ENCODE measurements at places on chromosomes 12 and 14.

DNA sequence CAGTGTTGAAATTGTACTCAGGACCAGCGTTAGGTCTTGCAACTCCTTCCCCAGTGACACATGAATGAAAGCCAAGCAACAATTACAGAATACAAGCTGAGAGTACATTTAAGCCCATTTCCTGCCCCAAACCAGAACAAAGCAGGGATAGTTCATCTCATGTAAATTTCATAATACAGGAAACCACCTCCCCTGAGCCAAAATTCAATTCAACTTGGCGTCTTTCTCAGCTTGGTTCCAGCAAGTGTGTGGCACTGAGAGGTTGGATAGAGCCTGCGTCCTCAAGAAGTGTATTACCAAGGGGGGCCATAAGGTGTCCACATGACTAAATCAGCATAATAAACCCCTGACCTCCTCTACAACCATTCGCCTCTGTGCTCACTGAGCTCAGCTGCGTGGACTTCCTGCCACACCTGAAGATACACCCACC is 278.9 kb upstream of the CRY1 start:
- no peak for DNase-seq

DNA sequence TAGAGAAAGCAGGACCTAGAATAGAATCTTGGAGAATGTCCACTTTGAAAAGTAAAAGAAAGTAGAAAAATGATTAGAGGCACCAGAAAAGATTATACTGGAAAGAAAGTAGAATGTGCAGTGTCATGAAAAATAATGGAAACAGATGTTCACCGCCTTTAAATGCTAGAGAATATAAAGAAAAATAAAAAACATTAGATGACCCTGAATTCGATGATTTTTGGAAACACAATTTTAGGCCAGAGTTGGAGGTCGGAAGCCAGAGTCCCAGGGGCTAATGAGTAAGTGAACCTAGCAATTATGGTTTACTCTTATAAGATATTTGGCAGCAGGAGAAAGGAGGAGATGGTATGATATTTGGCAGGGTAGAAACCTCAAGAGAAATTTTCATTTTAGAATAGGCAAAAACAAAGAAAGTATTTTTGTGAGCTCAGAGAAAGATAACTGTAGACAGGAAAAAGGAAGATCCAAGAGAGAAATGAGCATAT is 37.7 kb downstream of the GYS2 start:
- no peak for DNase-seq

DNA sequence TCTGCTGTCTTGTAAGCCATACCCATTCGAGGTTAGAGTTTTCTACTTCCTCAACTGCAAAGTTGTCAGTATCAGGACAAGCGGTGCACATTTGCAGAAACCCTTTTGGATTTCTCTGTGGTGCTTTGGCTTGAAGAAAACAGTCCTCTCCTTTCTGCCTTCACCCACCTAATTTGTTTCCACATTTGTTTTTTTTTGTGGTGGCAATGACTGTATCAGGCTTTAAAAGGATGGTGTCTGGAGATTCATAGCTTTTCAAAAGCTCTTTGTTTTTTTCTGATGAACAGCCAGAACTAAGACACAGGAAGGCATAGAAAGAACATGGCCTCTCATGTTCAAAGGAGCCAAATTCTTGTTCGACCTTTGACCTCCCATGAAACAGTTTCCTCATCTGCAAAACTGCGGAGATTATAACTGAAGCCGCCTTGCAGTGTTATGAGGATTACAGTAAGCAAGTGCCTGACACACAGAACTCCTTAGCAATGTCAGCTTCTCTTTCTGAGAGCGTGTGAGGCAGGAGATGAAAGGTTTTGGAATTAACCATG is 270.6 kb upstream of the TBX3 start:
- no peak for DNase-seq

- no peak for DNase-seq
These were observed 13.1 kb upstream of the ESPL1 start for GRCh38 chr12:53254816-53255545.

- no peak for DNase-seq
These were observed 51.3 kb upstream of the PPP2R5C start for GRCh38 chr14:101709962-101710931.

GRCh38 chr14:102192840-102193502 is 53.3 kb downstream of the WDR20 start:
- DNase-seq, result no peak

DNA sequence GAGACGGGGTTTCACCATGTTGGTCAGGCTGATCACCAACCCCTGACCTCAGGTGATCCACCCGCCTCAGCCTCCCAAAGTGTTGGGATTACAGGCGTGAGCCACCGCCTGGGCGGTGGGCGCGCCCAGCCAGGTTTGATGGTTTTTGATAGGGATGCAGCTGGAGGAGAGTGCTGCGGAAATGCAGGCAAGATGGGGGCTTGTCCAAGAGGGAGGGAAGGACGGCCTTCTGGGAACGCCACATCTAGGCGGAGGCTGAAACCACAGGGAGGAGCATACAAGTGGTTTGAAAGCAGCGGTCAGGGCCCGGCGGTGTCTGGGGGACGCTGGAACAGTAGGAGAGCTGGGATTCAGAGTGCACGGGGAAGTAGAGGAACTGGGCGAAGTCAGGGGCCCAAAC is 134.6 kb downstream of the VRK1 start:
- no peak for DNase-seq

- no peak for DNase-seq
These were observed at the start of gene ST8SIA1 for GRCh38 chr12:22334410-22335100. Gene ST8SIA1 (minus strand): TSS chr12:22334707. CDS start chr12:22334232, 475 bp downstream.

DNA sequence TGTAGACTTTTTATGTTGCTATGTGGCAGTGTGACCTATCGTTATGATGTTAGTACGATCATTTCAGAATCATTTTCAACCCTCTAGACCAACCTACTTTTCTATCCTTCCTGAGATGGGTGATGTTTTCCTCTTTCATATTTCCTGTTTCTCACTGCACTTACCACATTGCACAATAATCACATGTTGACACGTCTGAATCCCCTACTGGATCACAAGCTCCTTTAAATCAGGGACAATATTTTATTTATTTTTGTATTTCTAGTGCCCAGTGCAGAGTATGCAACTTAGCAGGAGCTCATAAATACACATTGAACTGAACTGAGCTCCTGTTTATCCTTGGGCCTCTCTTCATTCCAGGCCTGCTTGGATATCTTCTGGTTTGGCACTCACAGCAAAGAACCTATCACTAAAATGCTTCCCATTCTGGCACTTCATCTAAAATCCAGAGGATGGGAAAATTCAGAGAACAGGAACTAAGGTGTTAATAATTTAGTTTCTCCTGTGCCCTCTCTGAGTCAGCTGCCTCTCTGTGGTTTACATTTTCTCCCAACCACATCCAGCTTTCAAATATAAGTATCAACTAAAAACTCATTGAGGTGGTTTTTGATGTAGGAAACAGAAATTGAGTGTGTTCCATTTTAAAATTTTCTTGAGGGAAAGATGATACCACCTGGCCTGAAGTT is 69.4 kb upstream of the DYRK2 start:
- DNase-seq, result no peak

DNA sequence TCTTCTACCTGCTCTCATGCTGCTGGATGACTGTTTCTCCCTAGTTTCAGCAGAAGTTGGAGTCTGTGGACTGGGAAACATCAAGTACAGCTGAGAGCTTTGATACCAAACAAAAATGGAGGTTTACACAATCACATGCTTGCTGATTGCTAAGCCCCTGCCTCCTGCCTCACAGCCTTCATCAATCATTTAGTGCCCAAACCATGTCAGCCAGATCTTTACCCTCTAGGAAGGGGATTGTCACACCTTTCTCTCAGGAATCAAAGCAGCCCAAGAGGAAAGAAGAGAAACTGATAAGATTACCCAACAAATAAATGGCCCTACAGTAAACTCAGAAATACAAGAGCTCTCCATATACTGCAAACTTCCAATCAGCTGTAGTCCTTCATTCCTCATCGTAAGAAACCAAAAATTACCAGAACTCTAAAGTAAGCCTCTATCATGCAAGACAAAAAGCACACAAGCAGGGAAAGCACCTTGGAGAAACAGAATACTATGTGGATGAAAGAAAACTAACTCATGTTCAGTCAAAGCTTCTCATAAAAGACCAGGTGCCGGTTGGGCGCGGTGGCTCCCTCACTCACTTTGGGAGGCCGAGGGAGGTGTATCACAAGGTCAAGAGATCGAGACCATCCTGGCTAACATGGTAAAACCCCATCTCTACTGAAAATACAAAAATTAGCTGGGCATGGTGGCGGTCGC is 63.6 kb upstream of the RESF1 start:
- DNase-seq, result no peak

DNA sequence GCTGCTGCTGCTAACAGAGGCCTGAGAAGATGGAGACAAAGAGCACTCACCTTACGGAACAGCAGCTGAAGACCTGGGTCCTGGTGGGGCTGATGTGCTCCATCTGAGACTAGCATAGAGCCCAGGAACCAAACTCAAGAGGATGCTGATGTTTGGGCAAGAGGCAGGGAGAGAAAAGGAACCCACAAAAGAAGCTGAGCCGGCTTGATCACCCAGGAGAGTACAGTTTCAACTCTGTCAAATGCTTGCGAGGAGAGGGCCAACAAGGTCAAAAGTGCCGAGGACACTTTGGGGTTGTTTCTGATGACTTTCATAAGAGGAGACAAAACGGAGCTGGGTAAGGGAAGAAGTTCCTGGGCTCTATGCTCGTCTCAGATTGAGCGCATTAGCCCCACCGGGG is 17.3 kb upstream of the NT5DC3 start:
- DNase-seq, result no peak

GRCh38 chr14:67569011-67569650 is 30.9 kb downstream of the PIGH start:
- no peak for DNase-seq

DNA sequence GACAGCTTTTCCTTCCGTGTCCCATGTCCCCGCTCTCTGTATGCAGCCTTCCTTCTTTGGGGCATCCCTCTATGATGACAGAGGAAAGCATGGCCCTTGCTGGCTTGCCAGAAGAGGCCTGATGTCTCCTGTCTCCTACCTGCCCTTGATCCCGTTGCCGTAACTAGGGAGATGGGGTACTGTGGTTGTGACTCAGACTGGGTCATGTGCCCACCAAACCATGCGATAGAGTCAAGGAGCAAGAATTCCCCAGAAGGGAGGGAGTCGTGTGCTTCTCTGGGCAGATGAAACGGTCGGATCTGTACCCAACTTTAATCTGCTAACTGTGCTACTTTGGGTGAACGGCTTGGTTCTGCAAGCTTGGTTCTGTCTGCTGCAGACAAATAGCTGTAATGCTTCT is 99.1 kb upstream of the DYNC1H1 start:
- no peak for DNase-seq

GRCh38 chr14:37051153-37051552 is 121.3 kb downstream of the SLC25A21 start:
- DNase-seq, result no peak

DNA sequence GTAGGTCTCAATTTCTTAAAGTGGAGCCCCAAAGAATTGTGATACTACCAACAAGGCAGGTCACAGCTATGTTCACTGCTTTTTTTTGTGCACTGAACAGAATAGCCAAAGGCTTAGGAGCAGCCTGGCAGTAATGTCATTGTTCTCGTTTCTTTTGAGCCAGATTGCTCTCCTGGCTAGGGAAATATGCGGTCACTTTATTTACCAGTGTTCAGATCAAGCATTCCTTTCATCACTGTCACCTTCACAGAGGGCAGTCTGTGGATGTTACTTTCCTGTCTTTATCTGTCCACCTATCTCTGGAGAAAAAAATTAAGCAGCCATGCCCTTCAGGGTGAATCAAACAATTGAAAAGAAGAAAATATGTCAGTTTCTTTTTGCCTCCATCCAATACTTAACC is 159.6 kb downstream of the BTG1 start:
- no peak for DNase-seq

DNA sequence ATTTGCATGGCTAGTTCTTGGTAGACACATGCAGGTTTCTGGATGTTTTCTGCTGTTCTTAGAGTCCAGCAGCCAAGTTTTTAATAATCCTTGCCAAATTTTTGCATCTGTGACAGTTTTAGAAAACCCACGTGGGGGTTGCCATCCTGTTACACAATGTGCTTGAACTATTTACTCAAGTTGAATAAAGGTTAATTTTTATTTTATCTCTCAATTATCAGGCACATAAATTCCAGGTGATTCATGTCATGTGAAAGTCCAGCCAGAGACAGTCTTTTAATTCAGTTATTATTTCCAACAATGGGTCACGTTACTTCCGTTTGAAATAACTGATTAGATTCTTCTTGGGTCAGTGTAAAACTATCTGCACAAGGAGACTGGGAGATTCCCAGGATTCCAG is 15.7 kb downstream of the MYRFL start:
- no peak for DNase-seq

GRCh38 chr14:106067935-106068334 is 541.6 kb downstream of the TMEM121 start:
- no peak for DNase-seq

DNA sequence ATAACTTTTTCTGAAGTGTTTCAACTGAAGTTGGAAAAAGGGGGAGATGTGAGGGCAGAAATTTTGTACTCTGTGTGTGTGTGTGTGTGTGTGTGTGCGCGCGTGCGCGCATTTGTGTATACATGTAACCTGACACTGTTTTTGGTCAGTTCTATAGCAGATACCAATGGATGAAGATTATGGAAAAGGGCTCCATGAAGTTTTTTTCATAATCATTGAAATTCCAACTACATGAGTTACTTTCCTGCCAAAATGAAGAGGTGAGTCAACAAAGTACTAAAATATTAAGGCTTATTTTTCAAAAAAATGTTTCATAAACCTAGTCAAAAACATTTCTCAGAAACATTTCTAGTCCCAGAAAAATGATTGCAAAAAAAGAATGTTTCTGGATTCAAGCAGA is 25.7 kb upstream of the CERS5 start:
- no peak for DNase-seq

- no peak for DNase-seq
These were observed 123.2 kb downstream of the WIF1 start for GRCh38 chr12:64997858-64998257.

- no peak for DNase-seq
These were observed 285.7 kb upstream of the SEL1L start for GRCh38 chr14:81819344-81819743.

GRCh38 chr12:14272956-14273912 is 92.2 kb upstream of the ATF7IP start:
- no peak for DNase-seq

- DNase-seq, result no peak
These were observed 896 bp downstream of the EID3 start for GRCh38 chr12:104304261-104305009.

GRCh38 chr14:100824901-100825712 is 811 bp upstream of the MEG3 start:
- no peak for DNase-seq

- peak; percentile 32 for DNase-seq
These were observed 89.2 kb downstream of the KCNK10 start for GRCh38 chr14:88233915-88234314.

- DNase-seq, result no peak
These were observed 62.9 kb downstream of the CCDC91 start for GRCh38 chr12:28253161-28253641.

GRCh38 chr12:132310181-132311040 is 19.0 kb downstream of the GALNT9 start:
- DNase-seq, result no peak

- DNase-seq, result no peak
These were observed 2.9 kb downstream of the MMP17 start for GRCh38 chr12:131830914-131831571.

GRCh38 chr14:102795060-102795925 is 18.0 kb downstream of the TRAF3 start:
- peak; percentile 49 for DNase-seq

Data from RKO (cell line).